ENCODE measurements at places on chromosomes 2 and 18. TPM values are rescaled to one million over a fixed set of nuclear protein-coding genes. Genes with fewer than 3 reads are reported as not detected.

Gene RUFY4
- not detected for total RNA-seq

Gene NTSR2
- not detected for total RNA-seq

Gene CNGA3
- total RNA-seq: not detected

Gene KATNAL2
- total RNA-seq: 1.4 TPM

Measured in myometrial cell (primary cell).